Stimulated activated CD4-positive, alpha-beta T cell treated with anti-CD3 and anti-CD28 coated beads, TNF-alpha, amount 100 ng/mL, for 48 hours (primary cell): ENCODE measurements at places on chromosomes 5 and 9.

DNA sequence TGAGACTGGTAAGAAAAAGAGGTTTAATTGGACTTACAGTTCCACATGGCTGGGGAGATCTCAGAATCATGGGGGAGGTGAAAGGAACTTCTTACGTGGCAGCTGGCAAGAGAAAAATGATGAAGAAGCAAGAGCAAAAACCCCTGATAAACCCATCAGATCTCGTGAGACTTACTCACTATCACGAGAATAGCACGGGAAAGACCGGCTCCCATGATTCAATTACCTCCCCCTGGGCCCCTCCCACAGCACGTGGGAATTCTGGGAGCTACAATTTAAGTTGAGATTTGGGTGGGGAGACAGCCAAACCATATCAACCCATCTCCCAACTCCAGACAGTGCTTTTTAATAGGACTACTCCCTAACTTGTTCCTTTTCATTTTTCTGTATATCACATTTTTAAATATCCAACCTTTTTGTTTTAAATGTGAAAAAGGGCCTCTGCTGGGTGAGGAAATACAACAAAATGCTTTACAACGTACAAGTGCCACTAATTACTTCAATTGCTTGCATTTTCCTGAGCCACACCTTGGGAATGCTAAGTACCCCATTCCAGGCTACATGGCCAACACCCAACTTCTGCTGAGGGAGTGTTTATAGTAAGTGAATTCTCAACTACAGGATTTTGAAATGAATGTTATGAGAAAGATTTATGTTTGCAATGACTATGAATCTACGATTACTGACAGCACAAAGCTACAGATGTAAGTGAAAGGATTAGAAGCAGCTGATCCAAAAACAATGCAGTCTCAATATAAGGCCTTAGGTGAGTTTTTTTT is 294.1 kb upstream of the CD180 start:
- no peak for DNase-seq

GRCh38 chr9:994005-994404 is 17.6 kb downstream of the DMRT3 start:
- DNase-seq = no peak

GRCh38 chr5:91379246-91379913 is 3.7 kb downstream of the ARRDC3 start:
- no peak for DNase-seq

DNA sequence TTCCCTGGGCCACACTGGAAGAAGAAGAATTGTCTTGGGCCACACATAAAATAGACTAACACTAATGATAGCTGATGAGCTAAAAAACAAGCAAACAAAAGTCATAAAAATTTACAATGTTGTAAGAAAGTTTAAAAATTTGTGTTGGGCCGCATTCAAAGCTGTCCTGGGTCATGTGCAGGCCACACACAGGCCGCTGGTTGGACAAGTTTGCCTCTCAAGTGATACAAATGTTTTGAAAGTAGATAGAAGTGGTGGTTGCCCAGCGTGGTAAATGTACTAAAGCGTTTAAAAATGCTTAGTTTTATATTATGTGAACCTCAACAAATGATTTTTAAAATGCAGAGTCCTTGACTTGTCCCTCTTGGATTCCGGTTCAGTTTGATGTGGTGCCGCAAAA is 94.9 kb upstream of the TBCA start:
- DNase-seq = no peak

DNA sequence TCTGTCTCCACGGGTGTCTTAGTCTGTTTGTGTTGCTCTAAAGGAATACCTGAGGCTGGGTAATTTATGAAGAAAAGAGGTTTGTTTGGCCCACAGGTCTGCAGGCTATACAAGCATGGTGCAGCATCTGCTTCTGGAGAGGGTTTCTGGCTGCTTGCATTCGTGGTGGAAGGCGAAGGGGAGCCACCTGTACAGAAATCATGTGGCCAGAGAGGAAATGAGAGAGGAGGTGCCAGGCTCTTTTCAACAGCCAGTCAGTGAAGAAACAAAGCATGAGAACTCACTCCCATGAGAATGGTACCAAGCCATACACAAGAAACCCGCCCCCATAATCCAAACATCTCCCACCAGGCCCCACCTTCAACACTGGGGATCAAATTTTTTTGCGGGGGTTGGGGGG is 53.4 kb downstream of the PFDN1 start:
- no peak for DNase-seq

DNA sequence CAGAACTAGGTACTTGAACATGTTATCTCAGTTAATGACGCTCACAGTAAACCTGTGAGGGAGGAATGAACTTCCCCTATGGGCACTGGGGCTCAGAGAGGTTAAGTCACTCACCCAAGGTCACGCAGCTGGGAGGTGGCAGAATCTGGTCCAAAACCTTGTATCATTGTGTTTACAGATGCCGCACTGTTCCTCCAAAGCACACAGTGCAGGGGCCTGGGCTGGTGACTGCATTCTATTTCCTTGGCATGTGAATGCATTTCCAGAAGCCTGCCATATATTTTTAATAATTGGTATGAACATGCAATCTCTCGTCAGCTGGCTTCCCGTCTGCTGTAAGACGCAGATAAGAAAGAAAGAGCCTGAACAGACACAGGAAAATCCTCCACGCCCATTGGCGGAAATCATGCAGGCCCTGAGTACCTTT is 77.0 kb upstream of the TBC1D2 start:
- DNase-seq = no peak

GRCh38 chr5:1430121-1430795 is 15.0 kb downstream of the SLC6A3 start:
- DNase-seq = no peak

- DNase-seq = no peak
Observed at GRCh38 chr5:128494516-128494915, 43.5 kb downstream of the FBN2 start.

DNA sequence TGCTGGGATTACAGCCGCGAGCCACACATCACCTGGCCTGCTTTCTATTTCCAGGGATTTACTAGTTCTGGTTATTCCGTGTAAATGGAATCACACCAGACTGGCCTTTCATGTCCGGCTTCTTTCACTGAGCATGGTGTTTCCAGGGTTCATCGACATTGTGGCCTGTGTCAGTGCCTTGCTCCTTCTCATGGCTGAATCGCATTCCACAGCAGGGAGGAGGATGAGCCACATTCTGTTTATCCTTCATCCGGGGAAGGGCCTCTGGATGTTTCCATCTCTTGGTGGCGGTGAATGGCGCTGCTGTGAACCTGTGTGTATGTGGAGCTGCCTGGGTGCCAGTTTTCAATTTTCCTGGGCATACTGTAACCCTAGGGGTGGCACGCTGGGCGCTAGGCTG is 58.7 kb upstream of the RNU6ATAC start:
- no peak for DNase-seq

DNA sequence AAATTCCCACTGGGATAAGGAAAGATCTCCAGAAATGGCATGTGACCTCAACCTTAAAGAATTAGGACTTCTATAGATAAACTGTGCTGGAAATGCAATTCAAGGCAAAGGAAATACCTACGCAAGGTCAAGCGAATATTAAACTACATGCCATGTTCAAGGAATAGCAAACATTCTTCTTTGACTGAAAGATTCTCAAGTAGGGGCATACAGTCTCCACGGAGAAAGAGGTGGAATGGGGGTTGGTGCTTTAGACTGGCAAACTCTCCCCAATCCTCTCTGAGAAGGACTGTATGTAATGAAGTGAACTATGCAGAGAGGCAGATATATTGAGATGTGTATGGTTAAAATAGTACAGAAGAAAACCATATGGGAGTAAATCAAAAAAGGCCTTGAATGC is 6.1 kb downstream of the RICTOR start:
- DNase-seq = no peak

DNA sequence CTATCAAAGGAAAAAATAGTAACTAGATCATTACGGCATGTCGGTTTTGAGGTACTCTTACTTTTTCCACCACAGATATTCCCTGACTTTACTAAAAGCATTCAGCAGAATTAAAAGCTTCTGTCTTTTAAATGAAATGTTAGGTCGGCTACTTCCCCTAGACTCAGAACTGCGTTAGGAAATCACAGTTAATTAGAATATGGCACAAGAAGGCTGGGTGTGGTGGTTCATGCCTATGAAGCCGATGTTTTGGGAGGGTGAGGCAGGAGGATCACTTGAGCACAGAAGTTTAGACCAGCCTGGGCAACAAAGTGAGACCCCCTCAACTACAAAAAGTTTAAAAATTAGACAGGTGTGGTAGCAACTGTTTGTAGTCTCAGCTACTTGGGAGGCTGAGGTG is 24.4 kb downstream of the CEMIP2 start:
- no peak for DNase-seq

DNA sequence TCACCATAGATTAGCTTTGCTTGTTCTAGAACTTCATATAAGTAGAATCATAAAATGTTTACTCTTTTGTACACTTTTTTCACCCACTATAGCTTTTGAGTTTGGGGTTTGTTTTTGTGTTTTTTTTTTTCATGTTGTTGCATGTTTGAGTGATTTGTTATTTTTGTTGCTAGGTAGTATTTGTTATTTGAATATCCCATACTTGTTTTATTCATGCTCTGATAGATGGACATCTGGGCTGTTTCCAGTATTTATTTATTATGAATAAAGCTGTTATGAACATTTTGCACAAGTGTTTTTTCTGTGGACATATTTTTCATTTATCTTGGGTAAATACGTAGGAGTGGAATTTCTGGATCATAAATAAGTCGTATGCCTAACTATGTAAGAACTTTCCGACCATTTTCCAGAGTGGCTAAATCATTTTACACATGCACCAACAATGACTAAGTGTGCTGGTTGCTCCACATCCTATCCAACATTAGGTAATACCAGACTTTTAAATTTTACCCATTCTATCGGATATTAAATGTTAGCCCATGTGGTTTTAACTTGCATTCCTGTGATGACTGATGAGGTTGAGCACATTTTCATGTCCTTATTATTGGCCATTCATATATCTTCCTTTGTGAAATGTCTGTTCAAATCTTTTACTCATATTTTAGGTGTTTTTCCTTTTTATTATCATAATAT is 69.1 kb upstream of the NR4A3 start:
- no peak for DNase-seq

DNA sequence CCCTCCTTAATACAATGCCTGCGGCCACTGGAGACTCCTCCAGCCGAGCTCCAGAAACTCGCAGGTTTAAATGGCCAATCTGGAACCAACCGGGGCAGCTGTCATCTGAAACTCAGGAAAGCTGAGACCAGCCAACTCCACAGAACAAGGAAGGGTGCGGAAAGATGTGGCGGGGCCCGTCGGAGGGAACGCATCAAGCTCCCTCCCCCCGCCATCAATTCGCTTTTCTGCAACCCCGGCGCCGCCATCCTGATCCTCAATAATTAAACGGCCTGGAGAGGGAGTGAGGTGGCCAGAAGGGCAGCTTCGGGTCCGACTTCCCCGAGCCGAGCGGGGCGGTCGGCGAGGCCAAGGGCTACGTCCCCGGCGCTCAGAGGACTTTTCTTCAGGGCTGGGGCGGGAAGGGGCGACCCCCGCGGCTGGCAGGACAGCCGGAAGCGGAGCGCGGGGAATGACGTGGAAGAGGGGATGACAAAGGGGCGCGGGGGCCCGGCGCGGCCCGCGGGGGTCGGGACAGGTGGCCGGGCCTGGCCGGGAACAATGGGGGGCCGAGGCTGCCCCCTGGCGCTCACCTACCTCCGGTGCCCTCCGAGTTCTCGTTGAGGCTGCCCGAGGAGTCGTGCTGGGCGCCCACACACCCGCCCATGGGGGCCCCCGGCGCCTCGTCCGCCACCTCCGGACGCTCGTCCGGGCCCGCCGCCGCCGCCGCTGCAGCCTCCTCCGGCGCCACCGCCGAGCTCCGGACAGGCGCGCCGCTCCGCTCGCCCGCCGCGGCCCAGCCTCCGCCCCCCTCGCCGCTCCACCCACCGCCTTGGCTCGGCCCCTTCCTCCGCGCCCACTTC is at the start of gene UBTD2:
TSS of gene UBTD2 (minus strand) at position 745 of the 842 bp plus-strand sequence. CDS start at position 646, 99 bp downstream.
- DNase-seq = peak; percentile 72

GRCh38 chr9:87184956-87185642 is 237.8 kb upstream of the GAS1 start:
- DNase-seq = no peak

- no peak for DNase-seq
Observed at GRCh38 chr5:55171471-55171870, 1.5 kb downstream of the CDC20B start.

- no peak for DNase-seq
Observed at GRCh38 chr9:98790842-98791607, 5.3 kb downstream of the ANKS6 start.

- DNase-seq = peak; percentile 65
Observed at GRCh38 chr9:92716557-92716956, 46.6 kb upstream of the IPPK start.

DNA sequence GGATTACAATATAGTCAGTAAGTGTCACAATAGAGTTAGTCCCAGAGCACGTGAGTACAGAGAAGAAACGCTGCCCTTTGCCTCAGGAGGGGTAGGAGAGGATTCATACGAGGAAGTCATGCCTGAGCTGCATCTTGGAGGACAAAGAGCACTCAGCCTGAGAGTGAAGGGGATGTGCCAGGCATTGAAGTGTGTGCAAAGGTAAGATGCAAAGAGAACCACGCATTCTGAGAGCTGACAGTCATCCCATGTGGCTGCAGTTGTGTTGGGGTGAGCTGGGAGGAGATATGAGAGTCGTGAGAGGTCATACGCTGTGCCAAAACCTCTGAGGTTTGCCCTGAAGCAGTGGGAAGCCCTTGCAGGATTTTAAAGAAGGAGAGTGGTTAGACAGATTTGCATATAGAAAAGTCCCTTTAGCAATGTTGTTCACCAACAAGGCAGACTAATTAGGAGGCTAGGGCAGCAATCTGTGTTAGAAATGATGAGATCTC is 97.5 kb downstream of the PIP5K1B start:
- no peak for DNase-seq

- no peak for DNase-seq
Observed at GRCh38 chr9:133029994-133030316, 842 bp upstream of the GTF3C5 start.

GRCh38 chr9:134546246-134546731 is 95.3 kb upstream of the COL5A1 start:
- no peak for DNase-seq

GRCh38 chr5:153352685-153353219 is 137.7 kb upstream of the GRIA1 start:
- no peak for DNase-seq

DNA sequence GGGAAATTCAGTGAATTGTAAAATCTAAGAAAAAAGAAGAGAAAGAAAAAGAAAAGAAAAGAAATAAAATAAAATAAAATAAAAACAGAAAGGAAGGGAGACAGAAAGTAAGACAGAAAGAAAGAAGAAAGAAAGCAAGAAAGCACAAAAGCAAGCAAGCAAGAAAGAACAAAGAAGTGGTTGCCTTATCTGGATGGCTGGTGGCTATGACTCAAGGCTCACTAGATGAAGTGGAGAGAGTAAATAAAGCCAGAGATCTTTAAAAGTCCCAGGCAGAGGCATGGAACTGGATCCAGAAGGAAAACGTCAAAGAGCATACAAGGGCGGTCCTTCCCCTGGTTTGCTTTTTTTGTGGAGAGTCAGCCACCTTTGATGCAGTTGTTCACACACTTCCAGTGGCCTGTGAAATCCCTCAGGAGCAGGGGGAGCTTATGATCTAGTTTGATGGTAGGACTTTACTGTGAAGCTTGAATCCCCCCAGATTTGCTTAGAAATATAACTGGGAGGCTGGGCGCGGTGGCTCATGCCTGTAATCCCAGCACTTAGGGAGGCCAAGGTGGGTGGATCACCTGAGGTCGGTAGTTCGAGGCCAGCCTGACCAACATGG is 176.7 kb upstream of the HMHB1 start:
- DNase-seq = no peak
